ENCODE measurements at places on chromosomes 13 and 19.

- DNase-seq: no peak
Measured at GRCh38 chr13:113836768-113837559, 26.9 kb downstream of the GAS6 start.

GRCh38 chr13:97194479-97194878 lies 27.7 kb upstream of the MBNL2 start:
- peak; percentile 38 for DNase-seq

DNA sequence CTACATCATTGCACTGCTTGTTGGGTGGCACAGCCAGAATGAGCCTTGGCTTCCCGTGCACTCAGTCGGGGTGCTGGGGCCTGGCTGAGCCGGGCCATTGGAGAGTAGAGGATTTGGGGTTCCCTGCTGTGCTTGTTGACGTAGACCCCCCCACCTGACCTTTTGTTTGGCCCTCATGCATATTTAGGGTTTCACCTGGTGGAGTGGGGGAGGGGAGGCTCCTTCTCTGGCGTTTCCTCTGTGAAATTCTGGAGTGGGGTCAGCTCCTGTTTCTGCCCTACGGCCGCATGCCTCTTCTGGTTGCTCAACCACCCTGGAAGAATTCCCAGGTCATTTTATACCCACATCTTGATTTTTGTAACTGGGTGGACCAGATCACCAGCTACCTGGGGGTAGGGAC lies 82.8 kb downstream of the SIPA1L3 start:
- DNase-seq: no peak

DNA sequence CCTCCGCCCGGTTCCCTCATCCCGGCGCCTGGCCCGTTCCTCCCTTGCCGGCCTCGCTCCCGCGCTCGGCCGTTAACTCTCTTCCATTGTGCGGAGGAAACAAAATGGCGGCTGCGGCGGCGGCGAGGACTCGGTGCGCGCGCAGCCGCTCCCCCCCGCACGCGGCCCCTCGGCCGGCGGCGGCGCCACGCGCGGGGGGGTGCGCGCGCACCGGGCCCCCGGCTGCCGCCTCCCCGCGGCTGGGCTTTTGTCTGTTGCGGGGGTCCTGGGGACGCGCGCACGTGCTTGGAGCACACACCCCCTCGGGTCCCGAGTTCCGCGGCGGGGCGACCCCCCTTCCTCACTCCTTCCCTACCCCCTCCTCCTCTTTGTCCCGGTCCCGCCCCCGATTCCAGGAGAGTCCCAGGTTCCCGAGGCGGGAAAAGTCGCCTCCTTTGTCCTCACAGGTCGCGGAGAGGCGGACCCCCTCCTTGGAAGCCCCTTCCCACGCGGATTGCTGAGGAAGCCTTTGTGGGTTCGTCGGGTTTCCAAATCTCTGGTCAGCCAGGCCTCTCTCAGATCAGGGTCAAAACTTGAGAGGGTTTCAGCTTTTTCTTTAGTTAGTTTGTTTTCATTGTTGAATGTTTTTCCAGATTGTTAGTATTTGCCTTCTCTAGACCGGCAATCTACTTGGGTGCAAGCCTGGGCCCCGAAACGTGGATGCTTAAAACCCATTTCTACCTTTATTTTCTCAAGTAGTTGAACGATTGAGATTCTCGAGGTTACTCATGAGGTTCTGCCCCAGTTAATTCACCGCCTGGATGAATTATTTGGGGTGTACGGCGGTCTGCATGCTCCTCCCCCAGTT lies 687 bp downstream of the ILF3 start:
- peak; percentile 51 for DNase-seq

- peak; percentile 75 for DNase-seq
Measured at GRCh38 chr13:101289764-101290163, 126.5 kb downstream of the NALCN start.

GRCh38 chr13:107807306-107808073 lies 407.8 kb downstream of the LIG4 start:
- no peak for DNase-seq

DNA sequence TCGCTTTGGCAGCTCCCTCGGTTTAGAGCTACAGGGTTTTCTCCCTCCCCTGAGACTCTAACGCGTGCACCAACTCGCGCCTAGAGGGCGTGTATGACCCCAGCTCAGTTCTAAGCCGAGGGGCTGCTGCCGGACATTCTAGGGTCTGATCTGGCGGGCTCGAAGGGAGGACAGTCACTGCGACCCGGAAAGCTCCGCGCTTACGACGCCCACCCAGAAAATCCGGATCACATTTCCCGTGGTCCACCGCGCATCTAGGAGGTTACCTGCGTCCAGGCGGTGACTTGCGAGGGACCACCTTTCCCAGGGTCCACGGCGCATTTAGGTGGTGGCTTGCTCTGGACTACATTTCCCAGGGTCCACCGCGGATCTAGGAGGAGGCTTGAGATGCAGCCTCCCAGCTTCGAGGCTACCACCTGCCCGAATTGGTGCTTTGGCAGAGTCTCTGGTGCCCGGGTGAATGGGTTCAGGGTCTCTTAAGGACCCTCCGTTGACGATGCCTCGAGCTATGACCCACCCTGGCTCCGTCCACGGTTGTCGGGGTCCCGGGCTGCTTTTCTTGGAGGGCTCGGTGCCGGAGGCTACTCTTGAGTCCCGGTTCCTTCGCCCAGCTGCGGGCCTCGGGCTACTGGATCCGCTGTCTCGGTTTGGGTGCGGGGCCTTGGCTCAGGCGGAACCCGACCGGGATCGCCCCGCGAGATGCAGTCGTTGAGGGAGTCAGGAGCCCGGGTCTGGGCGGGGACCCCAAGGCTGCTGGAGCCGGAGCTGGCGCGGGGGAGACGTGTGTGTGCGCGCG lies 30.5 kb downstream of the ZNF146 start:
- DNase-seq: no peak

- DNase-seq: no peak
Measured at GRCh38 chr19:2044709-2045500, 6.1 kb downstream of the MKNK2 start.

- DNase-seq: no peak
Measured at GRCh38 chr13:110136660-110137585, 170.0 kb downstream of the COL4A1 start.

DNA sequence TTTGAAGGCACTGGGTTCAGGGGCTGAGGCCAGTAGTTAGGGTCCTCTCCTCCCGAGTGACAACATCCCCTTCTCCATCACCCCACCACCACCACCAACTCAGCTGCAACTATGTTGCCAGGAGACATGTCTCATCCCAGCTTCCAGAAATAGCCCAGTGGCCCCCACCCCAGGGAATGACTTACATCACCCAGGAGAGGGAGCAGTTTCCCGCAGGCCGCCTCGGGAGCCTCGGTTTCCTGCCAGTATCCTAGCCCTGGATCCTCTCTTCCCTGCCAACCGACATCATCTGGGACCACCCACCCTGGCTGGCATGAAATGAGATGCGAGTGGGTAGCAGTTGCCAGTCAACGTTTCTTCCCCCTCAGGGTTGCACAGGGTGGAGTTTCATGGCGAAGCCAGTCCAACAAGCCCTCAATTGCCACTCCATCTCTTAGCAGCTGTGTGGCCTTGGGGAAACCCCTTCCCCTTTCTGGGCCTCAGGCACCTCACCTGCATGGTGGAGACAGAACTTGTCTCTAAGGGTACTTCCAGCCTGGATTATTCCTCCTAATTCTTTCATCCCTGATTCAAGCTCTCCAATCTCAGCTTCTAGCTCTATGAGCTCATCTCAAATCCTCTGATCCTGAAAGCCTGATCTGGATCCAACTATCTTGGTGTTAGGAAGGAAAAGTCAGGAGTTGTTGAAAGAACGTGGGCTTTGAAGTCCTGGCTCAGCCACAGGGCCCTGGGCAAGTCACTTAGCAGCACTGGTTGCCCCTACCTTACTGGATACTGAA lies 3.9 kb upstream of the GSK3A start:
- DNase-seq: no peak

DNA sequence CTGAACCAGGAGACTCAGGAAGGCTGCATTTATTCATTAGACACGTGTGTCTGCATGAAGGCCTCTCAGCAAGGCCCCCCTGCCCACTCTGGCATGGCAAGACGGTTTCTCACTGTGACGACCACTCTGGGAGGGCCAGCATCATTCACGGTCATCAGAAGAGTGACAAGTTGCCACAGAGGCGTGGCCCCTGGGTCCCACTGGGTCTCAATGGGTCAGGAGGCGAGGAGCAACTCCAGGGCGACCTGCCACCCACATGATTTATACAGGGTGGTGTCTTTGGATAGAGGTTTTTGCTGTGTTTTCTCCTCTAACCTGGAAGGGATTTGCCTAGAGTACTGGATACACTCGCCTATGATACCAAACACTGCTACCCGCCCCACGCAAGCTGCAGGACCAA lies 60.7 kb downstream of the KLF2 start:
- no peak for DNase-seq

DNA sequence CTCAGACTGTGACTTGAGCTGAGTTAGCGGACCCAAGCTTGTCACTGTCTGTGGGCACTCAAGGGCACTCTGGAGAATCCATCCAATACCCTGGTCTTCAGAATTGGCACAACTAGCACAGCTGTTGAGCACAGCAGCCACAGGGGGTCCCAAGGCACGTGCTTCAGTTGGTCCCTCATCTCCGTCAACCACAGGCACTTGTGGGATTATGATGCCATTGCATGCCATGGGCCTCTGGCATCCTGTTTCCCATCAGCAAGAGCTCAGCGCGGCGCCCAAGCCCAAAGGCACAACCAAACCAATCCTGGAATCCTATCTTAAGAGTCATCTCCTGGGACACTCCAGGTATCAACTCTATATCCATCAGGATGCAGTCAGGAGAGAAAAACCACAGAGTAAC lies 3.7 kb upstream of the B3GNT8 start:
- DNase-seq: no peak

DNA sequence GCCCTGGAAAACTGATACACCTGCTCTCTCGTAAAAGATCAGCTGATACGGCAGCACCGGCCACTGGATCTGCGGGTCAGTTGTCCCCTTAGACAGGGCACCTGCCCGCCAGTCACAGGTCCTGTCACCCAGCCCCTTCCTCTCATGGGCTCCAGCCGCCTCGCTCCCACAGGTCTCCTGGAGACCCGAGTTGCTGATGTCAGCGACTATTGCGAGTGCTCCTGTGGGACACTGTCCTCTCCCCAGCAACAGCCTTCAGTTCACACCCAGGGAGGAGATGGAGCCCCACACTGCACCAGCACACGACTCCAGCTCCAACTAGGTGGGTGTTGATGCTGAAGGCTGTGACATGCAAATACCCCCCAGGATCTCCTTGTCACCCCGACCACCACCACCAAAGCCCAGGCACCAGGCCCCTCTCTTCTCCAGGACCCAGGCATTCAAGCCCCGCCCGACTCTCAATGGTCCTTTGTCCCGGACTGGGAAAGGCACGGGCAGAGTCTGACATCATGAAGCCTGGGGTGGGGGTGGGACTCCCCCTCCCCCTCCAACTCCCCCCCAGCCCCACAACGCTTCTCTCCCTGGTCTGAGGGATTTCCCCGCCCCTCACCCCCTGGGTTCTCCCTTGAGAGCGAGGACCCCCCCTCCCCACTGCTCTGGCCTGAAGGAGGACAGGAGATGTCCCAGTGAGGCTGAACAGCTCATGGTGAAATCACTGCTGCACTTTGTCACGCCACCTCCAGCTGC lies 1.4 kb upstream of the MAG start:
- no peak for DNase-seq

DNA sequence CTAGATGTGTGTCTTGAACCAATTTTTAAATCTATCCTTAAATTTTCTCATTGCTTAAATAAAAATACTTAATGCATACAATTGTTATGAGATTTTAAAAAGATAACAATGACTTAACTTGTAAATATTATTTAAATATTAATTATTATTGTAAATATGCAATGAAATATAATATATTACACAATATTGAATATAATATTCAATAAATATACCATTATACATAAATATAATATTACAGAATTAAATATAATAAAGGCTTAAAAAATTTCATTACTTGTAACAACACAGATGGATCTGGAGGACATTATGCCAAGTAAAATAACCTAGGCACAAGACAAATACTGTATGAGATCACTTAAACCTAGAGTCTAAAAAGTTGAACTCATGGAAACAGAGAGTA lies 1532.3 kb downstream of the PCDH9 start:
- no peak for DNase-seq

GRCh38 chr13:93975242-93975641 lies 504.2 kb downstream of the DCT start:
- no peak for DNase-seq

DNA sequence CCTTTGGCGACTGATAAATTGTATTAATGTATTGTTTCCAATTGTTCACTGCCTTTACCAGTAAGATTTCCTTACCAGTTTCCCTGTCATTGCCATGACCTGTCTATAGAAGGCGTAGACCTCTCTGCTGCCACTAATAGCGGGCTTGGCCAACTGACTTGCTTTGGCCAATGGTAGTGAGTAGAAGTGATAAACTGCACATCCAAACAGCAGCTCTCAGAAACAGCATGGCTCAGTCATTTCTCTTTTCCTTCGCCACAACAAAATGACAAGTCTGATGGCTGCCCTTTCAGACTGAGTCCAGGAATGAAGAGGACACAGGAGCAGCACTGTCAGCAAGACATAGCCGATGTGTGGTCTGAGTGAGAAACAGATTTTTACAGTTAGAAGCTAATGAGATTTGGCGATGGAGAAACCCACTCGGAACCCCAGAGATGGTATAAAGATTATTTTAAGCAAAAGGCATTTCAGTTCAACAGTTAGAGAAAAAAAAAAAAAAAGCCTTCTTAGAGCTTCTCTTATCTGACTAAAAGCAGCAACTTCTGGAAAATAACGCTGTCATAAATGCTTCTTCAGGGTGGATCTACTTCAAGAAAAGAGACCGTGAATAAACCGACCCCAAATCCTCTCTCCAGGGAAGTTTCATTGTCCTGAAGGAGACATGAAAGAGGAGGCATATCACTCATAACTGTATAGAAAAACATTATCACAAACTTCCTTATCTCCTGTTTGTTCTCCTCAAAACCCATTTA lies 42.0 kb upstream of the TM9SF2 start:
- DNase-seq: no peak

GRCh38 chr19:48624067-48624594 lies 4.8 kb downstream of the SPHK2 start:
- no peak for DNase-seq

DNA sequence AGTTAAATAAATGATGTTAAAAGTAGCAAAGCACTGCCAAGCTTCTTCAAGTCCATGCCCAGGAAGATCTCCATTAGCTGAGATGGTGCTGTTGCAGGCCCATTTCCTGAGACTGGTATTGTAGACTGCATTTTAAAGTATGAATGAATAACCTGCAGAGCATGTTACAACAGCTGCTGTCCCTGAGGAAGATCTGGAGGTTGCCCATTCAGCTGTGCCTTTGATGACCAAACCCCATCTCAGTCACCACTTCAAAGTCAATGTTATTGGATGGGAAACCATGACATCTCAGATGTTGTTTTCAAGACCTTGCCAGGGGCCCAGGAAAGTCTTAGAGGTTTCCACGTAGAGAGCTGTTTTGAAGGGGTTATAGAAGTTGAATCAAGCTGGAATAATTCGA lies 281.3 kb downstream of the MTUS2 start:
- no peak for DNase-seq

- DNase-seq: no peak
Measured at GRCh38 chr19:27679905-27680304, 1533.0 kb downstream of the UQCRFS1 start.

DNA sequence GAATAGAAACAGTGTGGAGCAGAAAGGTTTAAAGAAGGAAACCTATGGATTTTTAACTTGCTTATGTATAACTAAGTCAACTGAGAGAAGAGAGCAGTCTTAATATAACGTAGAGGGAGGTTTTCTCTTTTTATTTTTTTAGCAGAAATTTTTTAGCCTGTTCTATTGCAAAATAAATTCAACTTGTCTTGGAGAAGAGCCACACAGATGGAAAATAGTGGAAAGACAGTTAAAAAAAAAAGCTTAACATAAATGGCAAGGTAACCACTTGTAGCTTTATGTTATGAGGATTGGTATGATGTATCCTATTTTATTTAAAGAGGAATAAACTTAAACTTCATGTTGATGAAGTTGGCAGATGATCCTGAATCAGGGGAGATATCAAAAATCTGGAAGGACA lies 312.4 kb downstream of the SHISA2 start:
- no peak for DNase-seq
